Pancreas (tissue), 10 donors: ENCODE measurements at places on chromosomes 16 and 17. TPM values are rescaled to one million over a fixed set of nuclear protein-coding genes. Genes with fewer than 3 reads are reported as not detected.
A peak's percentile ranks its signal among the peaks of the same experiment; 100 is the strongest.

DNA sequence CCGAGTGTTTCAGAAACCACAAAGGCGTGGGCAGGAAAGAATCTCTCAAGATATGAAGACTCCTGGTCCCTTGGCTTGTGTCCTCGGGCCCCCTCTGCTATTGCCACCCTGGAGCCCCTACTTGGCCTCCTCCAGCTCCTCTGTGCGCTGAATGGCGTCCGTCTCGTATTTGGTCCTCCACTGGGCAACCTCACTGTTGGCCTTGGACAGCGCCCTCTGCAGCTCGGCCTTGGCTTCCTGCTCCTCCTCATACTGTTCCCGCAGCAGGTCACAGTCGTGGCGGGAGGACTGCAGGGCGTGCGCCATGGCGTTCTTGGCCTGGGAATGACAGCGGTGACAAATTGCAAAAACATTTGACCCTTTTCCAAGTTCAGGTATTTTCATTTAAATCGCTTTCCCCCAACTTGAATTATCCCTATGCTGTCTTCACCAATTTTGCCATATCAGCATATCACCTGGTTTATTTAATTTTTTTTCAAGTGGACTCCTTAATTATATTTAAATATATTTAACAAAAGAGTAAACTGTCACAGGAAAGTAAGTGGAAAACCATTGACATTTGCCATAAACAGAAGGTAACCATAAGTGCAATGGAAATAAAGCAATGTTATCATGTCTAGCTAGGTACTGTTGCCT, 59.7 kb downstream of the MYH13 start:
- H3K27ac ChIP-seq: no peak overlapping the region
- no peaks in the 10 kb centered on the region for H3K36me3 ChIP-seq
- H3K27me3 ChIP-seq: no peaks in the 10 kb centered on the region
- no peaks in the 10 kb centered on the region for H3K4me1 ChIP-seq

GRCh38 chr17:7875804-7876370, 12.7 kb upstream of the CHD3 start:
- H3K36me3 ChIP-seq: no peaks in the 10 kb centered on the region
- no peaks in the 10 kb centered on the region for H3K27me3 ChIP-seq
- H3K4me1 ChIP-seq: peaks cover 1% of the 10 kb centered on the region
- no peak overlapping the region for H3K27ac ChIP-seq

GRCh38 chr16:17483351-17483750, 12.6 kb upstream of the XYLT1 start:
- no peaks in the 10 kb centered on the region for H3K36me3 ChIP-seq
- no peaks in the 10 kb centered on the region for H3K4me1 ChIP-seq
- H3K27me3 ChIP-seq: peaks cover 3% of the 10 kb centered on the region
- DNase-seq: no peak
- H3K27ac ChIP-seq: no peak overlapping the region
- H3K4me3 ChIP-seq: no peak overlapping the region

DNA sequence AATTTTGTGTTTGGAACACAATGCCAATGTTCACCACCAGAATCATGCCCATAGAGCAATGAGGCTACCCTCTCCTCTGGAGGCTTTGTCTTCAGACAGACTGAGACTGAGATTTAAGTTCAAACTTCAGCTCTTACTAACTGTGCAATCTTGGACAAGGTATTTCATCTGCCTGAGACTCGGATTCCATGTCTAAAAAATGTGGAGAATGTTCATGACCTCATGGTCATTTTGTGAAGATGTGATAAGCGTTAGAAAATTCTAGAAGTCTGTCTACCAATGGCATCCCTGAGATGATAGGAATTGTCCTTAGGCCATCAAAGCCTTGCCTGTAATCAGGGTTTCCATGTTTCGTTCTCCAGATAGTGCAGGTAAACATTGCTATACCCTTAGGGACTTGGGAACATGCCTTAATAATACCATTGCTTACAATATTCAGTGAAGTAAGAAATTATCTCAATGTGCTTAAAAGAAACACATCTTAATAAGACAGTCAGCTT, 388.2 kb upstream of the MAF start:
- DNase-seq: no peak
- H3K27ac ChIP-seq: no peak overlapping the region
- H3K4me3 ChIP-seq: no peak overlapping the region

Gene TBC1D3G
- not detected for total RNA-seq

- no peaks in the 10 kb centered on the region for H3K27me3 ChIP-seq
- H3K4me1 ChIP-seq: no peaks in the 10 kb centered on the region
- no peaks in the 10 kb centered on the region for H3K36me3 ChIP-seq
- H3K4me3 ChIP-seq: no peak overlapping the region
Measured at GRCh38 chr17:71933306-71933705, 187.5 kb upstream of the SOX9 start.

- H3K36me3 ChIP-seq: no peaks in the 10 kb centered on the region
- H3K4me1 ChIP-seq: no peaks in the 10 kb centered on the region
- no peak overlapping the region for H3K27ac ChIP-seq
- H3K4me3 ChIP-seq: no peak overlapping the region
- no peak for DNase-seq
Measured at GRCh38 chr16:27798241-27798640, 248.3 kb downstream of the KATNIP start.

GRCh38 chr17:52470553-52470952, 312.0 kb upstream of the CA10 start:
- no peaks in the 10 kb centered on the region for H3K4me1 ChIP-seq
- no peak overlapping the region for H3K4me3 ChIP-seq
- no peaks in the 10 kb centered on the region for H3K27me3 ChIP-seq
- no peaks in the 10 kb centered on the region for H3K36me3 ChIP-seq
- H3K27ac ChIP-seq: no peak overlapping the region

- H3K27ac ChIP-seq: peak overlapping the region; percentile 73
- no peaks in the 10 kb centered on the region for H3K36me3 ChIP-seq
Measured at GRCh38 chr17:36600936-36601302, 464 bp upstream of the MRM1 start.

DNA sequence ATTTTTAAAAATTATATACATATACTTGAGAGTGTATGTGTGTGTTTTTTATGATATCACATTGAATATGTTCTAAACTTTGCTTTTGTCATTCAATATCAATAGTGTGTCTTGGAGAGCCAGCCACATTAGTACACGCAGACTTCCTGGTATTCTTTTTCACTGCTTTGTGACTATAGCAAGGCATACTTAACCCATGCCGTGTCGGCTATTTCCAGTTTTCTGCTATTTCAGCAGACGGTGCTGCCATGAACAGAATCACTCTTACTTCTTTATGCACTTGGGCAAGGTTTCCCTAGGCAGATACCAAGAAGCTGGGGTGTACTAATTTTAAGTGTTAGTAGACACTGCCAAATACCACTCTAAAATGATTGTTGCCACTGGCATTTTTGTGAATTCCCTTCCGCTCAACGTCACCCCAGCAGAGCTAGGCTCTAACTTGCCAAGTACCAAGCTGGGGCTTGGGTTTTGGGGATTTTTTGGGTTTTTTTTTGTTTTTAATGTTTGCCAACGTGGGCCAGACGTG, 134.9 kb downstream of the SOCS1 start:
- no peak for DNase-seq
- H3K27ac ChIP-seq: no peak overlapping the region
- H3K36me3 ChIP-seq: no peaks in the 10 kb centered on the region
- H3K27me3 ChIP-seq: no peaks in the 10 kb centered on the region
- no peak overlapping the region for H3K4me3 ChIP-seq

GRCh38 chr17:16081507-16082087, 82.0 kb downstream of the TTC19 start:
- peaks cover 20% of the 10 kb centered on the region for H3K36me3 ChIP-seq
- DNase-seq: no peak
- H3K27ac ChIP-seq: no peak overlapping the region
- H3K27me3 ChIP-seq: no peaks in the 10 kb centered on the region
- H3K4me1 ChIP-seq: no peaks in the 10 kb centered on the region

- no peak overlapping the region for H3K27ac ChIP-seq
- H3K4me3 ChIP-seq: no peak overlapping the region
Measured at GRCh38 chr17:44977814-44978550, 9.9 kb upstream of the C1QL1 start.

GRCh38 chr16:67915831-67916723, 15.6 kb downstream of the CTRL start:
- H3K27ac ChIP-seq: no peak overlapping the region
- H3K36me3 ChIP-seq: no peaks in the 10 kb centered on the region
- H3K27me3 ChIP-seq: no peaks in the 10 kb centered on the region
- H3K4me1 ChIP-seq: no peaks in the 10 kb centered on the region

DNA sequence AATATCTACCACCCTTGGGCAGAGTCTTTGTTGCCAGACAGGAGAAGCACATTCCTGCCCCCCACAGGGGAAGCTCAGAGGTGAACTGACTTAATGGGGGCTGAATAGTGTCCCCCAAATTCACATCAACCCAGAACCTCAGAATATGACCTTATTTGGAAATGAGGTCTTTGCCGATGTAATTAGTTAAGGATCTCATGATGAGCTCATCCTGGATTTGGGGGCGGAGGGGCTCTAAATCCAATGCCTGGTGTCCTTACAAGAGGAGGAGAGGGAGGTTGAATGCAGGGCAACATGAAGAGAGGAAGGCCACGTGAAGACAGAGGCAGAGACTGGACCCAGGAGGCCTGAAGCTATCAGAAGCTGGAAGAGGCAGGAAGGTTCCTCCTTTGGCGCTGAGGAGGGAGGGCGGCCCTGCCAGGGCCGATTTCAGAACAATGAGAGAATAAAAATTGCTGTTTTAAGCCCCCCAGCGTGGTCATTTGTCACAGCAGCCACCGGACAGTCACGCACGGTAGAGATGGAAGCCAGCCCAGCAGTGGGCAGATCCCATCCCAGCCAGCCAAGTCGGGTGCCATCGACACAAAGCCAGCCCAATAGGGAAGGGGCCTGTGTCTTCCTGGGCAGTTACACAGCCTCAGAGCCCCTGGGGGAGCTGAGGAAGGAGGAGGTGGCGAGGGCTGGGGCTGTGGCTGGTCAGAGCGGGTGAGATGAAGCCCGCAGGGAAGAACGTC, 21.3 kb downstream of the C16orf74 start:
- H3K36me3 ChIP-seq: no peaks in the 10 kb centered on the region
- no peak overlapping the region for H3K27ac ChIP-seq
- H3K27me3 ChIP-seq: no peaks in the 10 kb centered on the region
- H3K4me3 ChIP-seq: no peak overlapping the region

GRCh38 chr17:63533433-63534077, 10.4 kb downstream of the KCNH6 start:
- H3K4me1 ChIP-seq: no peaks in the 10 kb centered on the region
- H3K36me3 ChIP-seq: no peaks in the 10 kb centered on the region
- no peak overlapping the region for H3K4me3 ChIP-seq

GRCh38 chr16:87806261-87806640, 40.5 kb upstream of the KLHDC4 start:
- H3K27ac ChIP-seq: peak overlapping the region; percentile 44
- no peaks in the 10 kb centered on the region for H3K27me3 ChIP-seq
- H3K36me3 ChIP-seq: no peaks in the 10 kb centered on the region

Gene VMO1
- total RNA-seq: 0.58 TPM

DNA sequence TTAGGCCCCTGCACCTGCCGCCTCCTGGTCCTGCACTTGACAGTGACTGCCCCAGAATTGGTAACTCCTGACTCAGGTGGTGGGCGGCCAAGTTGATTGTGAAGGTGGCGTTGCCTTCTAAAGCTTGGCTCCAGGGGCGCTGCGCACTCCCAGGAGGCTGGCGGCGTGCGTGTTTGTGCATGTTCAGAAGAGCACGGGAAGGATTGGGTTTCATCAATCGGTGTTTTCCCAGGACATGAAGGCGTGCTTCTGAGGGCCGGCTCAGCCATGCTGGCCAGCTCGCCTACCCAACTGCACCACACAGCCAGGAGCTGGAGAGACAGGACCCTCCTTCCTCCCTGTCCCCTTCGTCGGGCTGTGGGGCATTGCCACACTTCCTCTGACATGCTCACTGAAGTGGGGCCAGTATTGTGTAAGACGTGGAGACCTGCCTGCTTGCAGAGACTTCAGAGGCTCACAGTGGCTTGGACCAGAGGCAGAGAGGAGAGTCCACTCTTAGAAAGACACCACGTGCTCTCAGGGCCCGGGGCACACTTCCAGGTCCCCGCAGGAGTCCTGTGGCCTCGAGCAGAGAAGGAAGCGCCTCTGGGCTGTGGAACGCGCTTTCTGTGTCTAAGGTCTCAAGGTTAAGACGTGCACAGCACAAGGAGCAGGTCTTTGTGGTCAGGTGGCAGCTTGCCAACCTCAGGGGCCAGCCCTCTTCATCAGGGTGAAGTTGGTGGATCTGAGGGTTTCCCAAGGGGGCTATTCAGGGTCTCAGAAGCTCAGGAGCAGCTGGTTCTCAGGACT, 2.8 kb downstream of the RAB40C start:
- H3K27me3 ChIP-seq: no peaks in the 10 kb centered on the region
- H3K4me1 ChIP-seq: peaks cover 55% of the 10 kb centered on the region
- DNase-seq: peak; percentile 76
- peak overlapping the region; percentile 97 for H3K27ac ChIP-seq

DNA sequence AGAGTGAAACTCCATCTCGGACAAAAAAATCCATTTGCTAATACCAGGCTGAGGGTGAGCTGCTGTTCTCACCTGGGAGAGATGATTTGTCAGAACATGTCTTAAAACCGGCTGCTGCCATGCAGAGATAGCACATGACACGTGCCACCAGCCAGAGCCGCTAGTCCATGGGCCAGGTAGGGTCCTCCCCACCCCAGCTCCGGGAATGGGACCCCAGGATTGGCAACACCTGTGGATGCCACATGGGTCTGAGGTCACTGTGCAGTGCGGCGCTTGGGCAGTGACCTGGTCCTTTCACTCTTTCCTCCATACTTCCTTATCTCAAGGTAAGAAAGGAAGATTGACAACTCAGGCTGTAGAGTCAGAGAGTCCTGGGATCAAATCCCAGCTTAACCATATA, 393.3 kb upstream of the TNRC6C start:
- H3K36me3 ChIP-seq: no peaks in the 10 kb centered on the region
- DNase-seq: no peak
- no peak overlapping the region for H3K27ac ChIP-seq

Gene SNAI3
- 0.71 TPM for total RNA-seq

GRCh38 chr17:45844695-45845375, at the start of gene SPPL2C:
SPPL2C (plus strand) TSS chr17:45844881; CDS start chr17:45844907, 26 bp downstream.
- no peaks in the 10 kb centered on the region for H3K27me3 ChIP-seq
- peak; percentile 56 for DNase-seq
- H3K36me3 ChIP-seq: no peaks in the 10 kb centered on the region
- H3K4me3 ChIP-seq: no peak within 1 kb of the TSS

Gene SHPK
- total RNA-seq: 9.7 TPM

DNA sequence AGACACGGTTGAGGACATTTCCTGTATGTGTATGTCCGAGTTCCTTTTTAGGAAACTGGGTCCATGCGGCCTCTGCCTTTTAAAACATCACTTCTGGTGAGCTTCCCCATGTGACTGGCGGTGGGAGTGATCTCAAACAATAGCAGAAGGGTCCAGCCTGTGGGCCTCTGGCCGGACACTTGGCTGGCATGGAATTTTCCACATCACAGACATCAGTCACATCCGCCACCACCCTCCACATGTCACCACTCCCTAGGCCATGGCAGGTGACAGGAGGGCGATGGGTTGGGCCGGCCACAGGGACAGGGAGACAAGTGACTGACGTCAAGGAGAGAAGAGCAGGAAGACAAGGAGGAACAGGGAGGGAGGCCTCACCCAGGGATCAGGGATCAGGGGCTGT, 83.7 kb downstream of the DNAH17 start:
- no peak for DNase-seq
- H3K36me3 ChIP-seq: no peaks in the 10 kb centered on the region
- H3K4me1 ChIP-seq: no peaks in the 10 kb centered on the region
- no peaks in the 10 kb centered on the region for H3K27me3 ChIP-seq
- no peak overlapping the region for H3K4me3 ChIP-seq
